ENCODE measurements at places on chromosomes 12 and 14.

- DNase-seq = no peak
Measured at GRCh38 chr14:94049625-94050023, 23.5 kb downstream of the OTUB2 start.

DNA sequence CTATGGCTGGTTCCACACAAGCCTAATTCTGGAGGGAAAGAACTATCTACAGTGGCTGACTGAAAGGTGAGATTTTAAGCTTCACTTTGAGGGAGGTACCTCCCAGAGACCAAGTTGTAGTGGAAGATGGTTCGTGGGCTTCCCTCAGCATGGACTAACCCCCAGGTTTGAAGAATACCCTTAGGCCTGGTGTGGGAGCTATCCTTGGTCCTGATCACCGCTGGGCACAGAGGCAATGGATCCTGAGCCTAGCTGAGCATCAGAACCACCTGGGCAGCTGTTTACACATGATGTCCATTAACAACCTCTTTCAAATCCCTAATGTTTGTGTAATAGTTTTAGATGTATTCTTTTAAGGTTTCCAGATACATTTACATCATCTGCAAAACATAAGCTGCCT, 10.3 kb downstream of the DAO start:
- DNase-seq = no peak

DNA sequence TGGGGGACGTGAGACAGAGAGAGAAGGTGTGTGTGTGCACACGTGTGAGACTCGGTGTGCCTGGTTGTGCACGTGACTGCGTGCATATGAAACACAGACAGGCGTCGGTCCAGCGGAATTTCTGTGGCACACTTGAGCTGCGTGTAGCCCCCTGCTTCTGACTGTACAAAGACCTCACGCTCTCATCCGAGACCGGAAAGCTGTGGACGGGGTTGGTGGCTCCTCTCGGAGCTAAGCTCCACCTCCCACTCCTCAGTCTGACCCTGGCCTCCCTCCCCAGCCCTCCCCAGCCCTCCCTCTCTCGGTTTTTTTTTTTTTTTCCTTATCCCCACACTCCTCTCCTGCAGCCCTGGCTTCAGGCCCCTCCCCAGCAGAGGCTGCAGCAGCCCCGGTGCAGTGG, 8.3 kb upstream of the C14orf180 start:
- DNase-seq = no peak

- peak; percentile 13 for DNase-seq
Measured at GRCh38 chr12:70590051-70590450, 47.2 kb downstream of the PTPRB start.

GRCh38 chr14:67137744-67138371, 51.4 kb upstream of the GARIN2 start:
- DNase-seq = no peak

GRCh38 chr14:105876829-105877228, 350.4 kb downstream of the TMEM121 start:
- DNase-seq = no peak

- DNase-seq = no peak
Measured at GRCh38 chr12:32303174-32303549, 96.2 kb upstream of the FGD4 start.

DNA sequence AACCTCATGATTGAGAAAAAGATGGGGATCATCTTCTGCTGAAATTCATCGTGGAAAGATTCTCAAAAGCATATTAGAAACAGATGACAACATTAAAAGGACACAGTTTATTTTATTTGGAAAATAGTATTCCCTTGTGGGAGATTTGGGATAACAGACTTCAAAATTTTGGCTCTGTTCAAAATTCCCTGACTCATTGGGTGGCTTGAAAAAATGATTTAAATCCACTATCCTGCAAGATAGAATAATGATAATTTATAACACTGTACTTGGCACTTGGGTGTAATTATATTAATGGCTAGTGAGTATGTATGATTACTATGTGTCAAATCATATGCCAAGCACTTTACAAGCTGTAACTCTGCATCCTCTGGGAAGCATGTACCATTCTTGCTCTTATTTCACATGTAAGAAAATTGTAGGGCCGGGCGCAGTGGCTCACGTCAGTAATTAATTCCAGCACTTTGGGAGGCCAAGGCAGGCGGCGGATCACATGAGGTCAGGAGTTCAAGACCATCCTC, 128.8 kb downstream of the LMNTD1 start:
- no peak for DNase-seq

DNA sequence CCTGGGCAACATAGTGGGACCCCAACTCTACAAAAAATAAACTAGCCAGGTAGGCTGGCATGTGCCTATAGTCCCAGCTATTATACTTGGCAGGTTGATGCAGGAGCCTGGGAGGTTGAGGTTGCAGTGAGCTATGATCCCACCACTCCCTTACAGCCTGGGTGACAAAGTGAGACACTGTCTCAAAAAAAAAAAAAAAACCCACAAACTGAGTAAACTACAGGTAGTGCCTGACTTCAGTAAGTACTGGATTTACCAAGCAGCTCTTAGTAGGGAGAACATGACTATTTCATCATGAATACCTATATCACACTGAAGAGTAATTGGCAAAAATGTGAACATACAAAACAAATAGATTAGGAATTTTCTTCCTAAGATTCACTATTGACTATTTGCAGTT, 32.4 kb upstream of the AP4S1 start:
- no peak for DNase-seq

- DNase-seq = peak; percentile 75
Measured at GRCh38 chr12:67482751-67483661, 165.5 kb upstream of the DYRK2 start.

- no peak for DNase-seq
Measured at GRCh38 chr14:88255798-88256197, 67.3 kb downstream of the KCNK10 start.

GRCh38 chr12:118319627-118320026, 53.1 kb downstream of the TAOK3 start:
- no peak for DNase-seq

GRCh38 chr12:26692407-26692806, 140.6 kb downstream of the ITPR2 start:
- no peak for DNase-seq

GRCh38 chr12:1829306-1829900, 9.0 kb downstream of the LRTM2 start:
- DNase-seq = no peak

GRCh38 chr14:103502877-103503276, 19.8 kb downstream of the CKB start:
- no peak for DNase-seq

GRCh38 chr12:31618228-31619025, 27.5 kb upstream of the DENND5B start:
- no peak for DNase-seq

GRCh38 chr12:109875572-109876131, 4.7 kb downstream of the GLTP start:
- DNase-seq = no peak

- no peak for DNase-seq
Measured at GRCh38 chr12:30969006-30969405, 42.5 kb downstream of the TSPAN11 start.

GRCh38 chr12:75818863-75819262, 212.7 kb downstream of the PHLDA1 start:
- no peak for DNase-seq

GRCh38 chr12:104152685-104153241, 14.8 kb upstream of the NFYB start:
- no peak for DNase-seq

DNA sequence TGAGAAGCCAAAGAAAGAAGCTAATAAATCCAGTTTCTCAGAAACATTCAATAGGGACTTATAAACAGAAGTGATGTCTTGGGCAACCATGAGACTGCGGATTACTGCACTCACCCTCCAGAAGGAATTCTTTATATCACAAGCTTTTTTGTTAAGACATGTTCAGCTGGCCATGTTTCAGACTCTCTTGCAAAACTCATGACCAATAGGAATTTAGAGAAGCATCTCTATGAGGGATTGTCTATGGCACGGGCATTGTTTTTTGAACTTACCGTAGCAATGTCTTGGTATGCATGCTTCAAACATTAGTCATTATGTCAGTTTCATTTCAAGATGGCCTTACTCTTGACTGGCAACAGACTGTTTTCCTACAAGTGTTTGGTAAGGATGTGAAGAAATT, 15.5 kb upstream of the ZNF268 start:
- no peak for DNase-seq

GRCh38 chr14:75829316-75829715, 152.5 kb downstream of the TGFB3 start:
- DNase-seq = no peak

- DNase-seq = no peak
Measured at GRCh38 chr12:1504895-1505311, 89.5 kb downstream of the FBXL14 start.

DNA sequence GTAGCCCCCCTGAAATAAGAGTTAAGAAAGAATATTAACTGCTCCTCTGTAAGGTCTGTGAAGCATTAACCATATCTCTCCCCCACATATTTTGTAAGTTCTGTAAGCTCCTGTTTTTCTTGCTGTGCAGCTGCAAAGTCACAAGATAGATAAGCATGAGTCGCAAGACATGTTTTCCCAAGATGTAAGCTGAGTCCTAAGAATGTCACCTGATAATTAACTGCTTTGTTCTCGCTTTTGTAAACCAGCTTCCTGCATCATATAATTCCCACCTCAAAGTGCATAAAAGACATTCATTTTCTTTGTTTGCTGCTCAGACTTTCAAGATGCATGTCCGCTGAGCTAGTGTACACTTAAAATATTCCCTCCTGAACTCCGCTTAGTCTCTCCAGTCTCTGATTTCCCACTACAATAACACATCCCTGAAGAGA, 27.0 kb upstream of the PHC1 start:
- DNase-seq = no peak
